AG04450 (cell line): ENCODE measurements at places on chromosomes 7 and 10.
A peak's percentile ranks its signal among the peaks of the same experiment; 100 is the strongest.

DNA sequence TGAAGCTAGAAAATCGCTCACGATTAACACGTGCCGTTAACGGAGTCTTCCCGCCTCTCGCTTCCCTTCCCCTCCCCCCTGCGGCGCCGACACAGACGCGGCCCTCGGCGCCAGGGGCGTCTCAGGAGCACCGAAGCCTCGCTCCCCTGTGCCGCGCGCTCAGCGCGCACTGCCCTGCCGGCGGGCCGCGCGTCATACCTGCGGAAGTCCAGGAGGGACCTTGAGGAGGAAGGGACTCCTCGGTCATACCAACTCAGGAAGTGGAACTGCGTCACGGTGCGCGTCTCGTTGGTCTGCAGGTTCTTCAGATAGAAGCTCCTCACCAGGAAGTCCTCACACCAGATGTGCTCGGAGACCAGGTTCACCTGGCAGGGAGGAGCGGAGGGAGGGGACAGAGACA lies 239.6 kb downstream of the DNAJB6 start:
- no peak for DNase-seq

- peak; percentile 8 for DNase-seq
Measured at GRCh38 chr7:18117482-18117881, 89.8 kb upstream of the PRPS1L1 start.

DNA sequence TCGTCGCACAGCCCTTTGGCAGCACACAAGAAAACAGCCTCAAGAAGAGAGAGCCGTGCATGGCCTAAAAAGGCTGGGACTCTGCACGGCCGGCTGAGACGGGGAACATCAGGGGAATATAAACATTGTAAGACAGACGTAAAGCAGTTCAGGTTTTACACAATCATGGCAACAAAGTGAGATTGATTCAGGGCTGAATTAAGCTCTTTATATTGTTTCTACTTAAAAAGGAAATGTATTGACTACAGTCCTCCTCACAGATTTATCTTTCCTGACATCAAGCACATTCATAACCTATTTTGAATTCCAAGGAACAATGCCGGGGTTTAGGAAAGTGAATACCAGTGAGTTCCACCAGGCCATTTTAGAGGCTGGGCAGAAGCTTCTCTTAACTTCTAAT lies 25.2 kb downstream of the SORBS1 start:
- DNase-seq = no peak

DNA sequence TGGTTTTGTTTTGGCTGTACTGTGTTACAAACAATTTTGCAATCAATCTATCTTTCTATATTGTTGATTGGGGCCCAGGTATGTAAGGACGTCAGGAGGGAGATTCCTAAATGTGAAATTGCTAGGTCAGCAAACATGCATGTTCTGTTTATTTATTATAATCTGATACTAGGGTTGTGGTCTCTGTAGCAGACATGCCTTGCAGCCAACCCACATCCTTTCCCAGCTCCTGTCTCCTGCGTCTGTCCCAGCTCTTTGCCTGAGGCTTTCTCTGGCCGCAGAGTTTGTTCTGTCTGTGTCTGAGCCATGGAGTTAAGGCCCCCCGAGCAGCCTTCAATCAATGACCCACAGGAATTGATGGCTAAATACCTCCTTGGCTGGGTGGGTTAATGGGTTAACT lies 124.0 kb upstream of the ZEB1 start:
- DNase-seq = no peak

- DNase-seq = no peak
Measured at GRCh38 chr7:920351-921070, 34.0 kb downstream of the ADAP1 start.

- peak; percentile 20 for DNase-seq
Measured at GRCh38 chr10:69644658-69645295, 14.7 kb downstream of the FAM241B start.

DNA sequence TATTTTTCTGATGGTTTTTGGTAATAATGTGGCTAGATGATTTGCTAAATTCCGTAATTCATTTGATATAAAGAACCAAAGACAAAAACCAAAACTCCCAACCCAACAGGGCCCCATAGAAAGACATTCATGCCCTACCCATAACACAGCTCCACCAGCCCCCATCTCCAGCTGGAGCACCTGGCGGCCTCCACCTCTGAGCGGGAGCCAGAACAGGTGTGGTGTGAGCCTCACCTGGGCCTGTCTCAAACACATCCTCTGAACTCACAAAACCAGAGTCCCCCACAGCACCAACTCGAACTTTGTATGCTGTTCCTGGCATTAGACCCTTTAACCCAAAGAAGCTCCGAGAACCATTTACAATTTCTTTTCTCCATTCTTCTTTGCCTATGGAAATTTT lies 36.5 kb upstream of the LAMB4 start:
- no peak for DNase-seq

DNA sequence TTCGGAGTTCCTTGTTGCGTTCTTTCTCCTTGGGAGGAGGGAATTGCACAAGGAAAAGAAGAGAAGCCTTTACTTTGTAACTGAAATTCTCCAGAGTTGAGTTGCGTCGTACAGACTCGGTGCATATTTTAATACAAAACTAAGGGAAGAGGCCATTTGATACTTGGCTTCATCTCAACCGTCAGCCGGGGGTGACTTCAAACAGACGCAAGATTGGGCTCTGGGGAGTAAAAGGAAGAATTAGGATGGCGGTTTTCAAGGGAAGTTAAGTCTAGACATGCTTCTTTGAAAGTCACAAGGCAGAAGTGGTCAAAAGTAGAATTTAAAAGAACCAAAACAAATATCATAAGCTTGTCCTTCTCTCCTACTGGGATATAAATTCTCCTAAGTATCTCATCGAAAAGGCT lies 1.6 kb downstream of the PRR15 start:
- DNase-seq = no peak

DNA sequence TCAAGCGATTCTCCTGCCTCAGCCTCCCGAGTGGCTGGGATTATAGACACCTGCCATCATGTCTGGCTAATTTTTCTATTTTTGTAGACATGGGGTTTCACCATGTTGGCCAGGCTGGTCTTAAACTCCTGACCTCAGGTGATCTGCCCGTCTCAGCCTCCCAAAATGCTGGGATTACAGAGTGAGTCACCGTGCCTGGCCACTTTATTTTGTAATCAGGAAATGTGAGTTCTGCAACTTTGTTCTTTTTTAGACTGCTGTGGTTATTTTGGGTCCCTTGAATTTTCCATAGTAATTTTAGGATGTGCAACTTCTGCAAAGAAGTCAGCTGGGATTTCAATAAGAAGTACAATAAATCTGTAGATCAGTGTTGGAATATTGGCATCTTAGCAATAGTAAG lies 96.8 kb downstream of the CYTH3 start:
- no peak for DNase-seq

- DNase-seq = no peak
Measured at GRCh38 chr10:127738512-127739424, 1.8 kb downstream of the FOXI2 start.

- DNase-seq = no peak
Measured at GRCh38 chr10:110972231-110973134, 53.1 kb downstream of the SHOC2 start.

DNA sequence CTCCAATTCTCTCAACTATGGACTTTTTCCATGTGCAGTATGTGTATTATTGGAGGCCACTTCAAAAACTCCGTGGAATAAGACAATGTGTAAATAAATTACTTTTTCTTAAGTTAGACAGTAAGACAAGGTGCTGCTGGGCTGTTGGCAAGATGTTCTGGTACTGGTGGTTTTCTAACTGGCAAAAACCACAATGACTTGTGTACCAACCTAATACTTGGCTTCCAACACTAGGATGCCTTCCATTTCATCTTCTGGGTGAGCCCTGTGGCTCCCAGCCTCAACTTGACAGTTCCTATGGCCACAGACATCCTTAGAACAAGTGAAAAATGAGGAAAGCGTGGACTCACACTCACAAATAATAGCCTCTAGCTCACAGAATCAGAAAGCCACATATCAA lies 77.0 kb downstream of the OSBPL3 start:
- no peak for DNase-seq

GRCh38 chr7:6382817-6383216 lies 64.9 kb downstream of the DAGLB start:
- no peak for DNase-seq

- DNase-seq = no peak
Measured at GRCh38 chr10:133219782-133220181, 10.2 kb upstream of the UTF1 start.

DNA sequence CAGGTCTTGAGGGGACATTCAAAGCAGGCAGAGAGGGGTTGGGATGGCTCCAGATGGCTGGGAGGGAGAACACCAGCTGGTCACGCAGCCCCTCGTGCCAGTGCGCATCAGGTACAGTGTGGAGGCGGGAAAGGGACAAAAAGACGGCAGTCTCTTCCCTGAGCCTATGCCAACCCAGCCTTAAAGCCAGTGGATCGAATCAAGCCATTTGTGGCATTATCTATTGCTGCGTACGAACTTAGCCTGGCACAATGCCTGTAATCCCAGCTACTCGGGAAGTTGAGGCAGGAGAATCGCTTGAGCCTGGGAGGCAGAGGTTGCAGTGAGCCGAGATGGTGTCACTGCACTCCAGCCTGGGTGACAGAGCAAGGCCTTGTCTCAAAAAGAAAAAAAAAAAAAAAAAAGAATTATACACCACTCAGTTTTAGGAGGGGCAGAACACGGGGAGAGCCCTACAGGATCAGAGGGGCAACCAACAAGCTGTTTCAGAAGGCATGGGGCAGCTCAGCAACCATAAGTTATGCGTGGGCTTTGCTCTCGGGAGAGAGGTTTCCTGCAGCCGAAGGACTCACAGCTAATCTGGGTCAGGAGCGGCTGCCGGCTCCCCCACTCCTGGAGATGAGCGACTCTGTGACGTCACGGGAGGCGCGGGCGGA lies 356 bp upstream of the NDUFB2 start:
- peak; percentile 62 for DNase-seq

DNA sequence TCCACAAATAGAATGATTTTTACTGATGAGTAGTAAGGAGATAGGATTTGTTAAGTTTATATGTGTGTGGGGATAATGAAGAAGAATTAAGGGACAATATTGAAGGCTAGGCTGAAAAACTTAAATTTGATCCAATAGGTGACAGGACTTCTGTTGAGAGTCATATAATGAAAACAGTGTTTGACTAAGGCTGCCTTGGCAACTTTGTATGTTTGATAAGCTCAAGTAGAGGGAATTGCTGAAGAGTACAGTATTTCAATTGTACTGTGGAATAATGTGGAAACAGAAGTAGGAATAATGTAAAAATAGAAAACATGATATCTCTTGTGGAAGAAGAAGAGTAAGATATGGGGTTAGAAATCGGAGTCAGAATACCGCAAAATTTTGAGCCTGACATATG lies 10.5 kb downstream of the R3HCC1L start:
- DNase-seq = no peak

GRCh38 chr7:95916573-95917297 lies 144.4 kb downstream of the DYNC1I1 start:
- DNase-seq = peak; percentile 42

DNA sequence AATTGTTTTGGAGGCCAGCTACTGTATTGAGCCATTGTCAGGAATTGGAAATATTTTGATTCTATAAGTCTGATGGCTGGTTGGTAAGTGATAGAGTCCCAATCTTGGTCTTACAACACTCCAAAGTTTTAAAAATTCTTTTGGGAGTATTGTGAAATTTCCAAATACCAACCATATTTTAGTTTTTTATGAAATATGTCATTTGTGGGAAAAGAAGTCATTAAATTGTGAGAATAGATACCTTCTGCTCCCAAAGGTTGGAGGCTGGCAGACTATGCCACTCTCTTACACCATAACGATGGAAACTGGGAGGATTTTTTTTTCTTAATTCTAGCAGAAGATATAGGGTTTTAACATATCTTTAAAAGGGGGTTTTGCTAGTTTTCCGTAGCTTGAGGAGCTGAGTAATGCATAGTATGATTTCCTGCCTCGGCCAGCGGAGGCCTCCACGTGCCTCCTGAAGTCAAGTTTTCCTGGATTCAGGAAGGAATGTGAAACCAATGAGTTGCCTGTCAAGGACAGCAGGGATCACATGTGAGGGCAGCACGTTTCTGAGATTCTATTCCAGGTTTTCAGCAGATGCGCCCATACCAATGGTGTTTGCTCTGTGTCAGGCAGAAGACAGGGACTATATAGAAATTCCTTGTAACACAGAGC lies 92.2 kb upstream of the LAMB4 start:
- no peak for DNase-seq

GRCh38 chr10:42242135-42242805 lies 396.1 kb downstream of the ZNF33B start:
- no peak for DNase-seq

DNA sequence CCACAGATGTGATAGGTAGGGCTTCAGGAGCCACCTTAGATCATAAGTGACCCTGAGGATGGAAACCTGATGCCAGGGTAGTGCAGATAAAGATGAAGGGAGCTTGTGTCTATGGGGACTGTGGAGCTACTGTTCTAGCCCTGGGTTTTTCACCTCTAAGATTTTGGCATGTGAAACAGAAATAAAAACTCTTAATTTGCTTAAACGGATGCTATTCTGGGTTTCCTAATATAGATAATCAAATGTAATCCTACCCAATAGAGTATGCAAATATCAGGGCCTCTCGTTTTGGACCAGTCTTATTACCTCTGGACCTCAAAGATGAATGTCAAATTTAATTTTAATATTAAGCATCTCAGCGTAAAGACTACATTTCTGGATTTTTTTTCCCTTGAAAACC lies 49.3 kb downstream of the ABCB4 start:
- no peak for DNase-seq

DNA sequence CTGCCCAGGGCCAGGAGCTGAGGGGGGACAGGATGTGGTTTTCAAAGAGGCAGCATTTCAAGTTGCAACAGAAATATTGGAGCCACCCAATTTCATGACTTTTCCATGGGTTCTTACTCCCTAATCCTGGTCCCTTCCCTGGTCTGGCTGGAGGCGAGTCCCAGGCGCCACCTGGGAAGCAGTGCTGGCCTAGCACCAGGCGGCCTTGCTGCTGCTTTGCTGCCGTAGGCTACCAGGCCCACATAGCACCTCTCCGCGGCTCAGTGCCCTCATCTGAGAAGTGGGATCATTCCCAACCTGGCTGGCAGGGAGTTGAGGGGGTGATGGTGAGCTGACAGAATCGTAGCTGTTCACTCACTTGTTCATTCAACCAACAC lies 33.7 kb downstream of the ZMIZ1 start:
- DNase-seq = no peak

DNA sequence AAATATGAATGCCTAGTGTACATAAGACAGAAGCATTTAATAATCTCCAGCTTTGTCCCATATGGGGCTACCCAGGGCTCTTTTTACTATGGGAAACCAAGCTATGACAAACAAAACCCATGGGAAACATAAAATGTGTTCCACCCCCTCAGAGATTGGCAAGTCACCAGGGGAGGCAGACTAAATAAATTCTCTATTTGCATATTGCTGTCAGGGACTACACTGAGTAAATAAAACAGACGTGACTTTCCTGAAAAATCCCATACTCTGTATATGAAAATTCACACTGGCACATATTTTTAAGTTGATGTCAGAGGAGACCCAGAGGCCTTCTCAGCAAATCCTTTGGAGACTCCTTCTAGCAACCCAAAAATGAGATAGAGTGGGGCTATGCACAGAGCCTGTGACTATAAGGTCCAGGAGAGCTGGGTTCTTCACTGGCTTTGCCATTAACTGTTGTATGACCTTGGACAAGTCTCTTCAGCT lies 44.0 kb upstream of the HPSE2 start:
- no peak for DNase-seq

- no peak for DNase-seq
Measured at GRCh38 chr10:104325436-104326435, 12.5 kb downstream of the ITPRIP start.
